ENCODE measurements at places on chromosomes 11 and 22.

GRCh38 chr22:40684728-40685127 lies 5.4 kb downstream of the MCHR1 start:
- no peak for DNase-seq

GRCh38 chr11:106989078-106989455 lies 29.2 kb downstream of the GUCY1A2 start:
- DNase-seq, result no peak

DNA sequence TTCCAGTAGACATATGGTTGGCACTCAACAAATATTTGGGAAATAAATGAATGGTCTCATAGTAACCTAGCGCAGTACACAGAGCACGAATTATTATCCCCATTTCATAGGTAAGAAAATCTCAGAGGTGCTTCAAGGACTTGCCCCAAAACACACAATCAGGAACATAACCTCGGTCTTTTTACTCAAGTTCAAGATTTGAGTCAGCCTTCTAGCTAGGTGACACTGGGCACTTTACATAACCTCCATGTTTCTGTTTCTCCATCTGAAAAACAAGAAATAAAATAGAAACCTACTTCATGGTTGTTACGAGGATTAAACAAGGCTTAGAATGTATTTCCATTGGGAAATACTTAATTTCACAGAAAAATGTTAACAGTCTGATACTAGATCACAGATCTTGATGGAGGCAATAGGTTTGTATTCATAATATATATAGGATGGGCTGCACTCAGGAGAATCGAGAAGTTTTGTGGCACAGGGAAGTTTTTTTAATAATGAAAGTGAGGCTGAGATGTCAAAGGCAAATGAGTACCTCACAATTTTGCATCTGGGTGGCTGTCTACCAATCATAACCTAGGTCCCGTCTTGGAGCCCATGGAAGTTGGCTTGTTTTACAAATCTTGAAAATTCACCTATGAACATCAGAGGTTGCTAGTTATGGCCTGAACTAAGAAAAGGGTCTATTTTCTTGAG lies 147.4 kb upstream of the ZC3H12C start:
- no peak for DNase-seq

- DNase-seq, result no peak
These were observed 161.4 kb downstream of the METTL15 start for GRCh38 chr11:28269586-28269985.

DNA sequence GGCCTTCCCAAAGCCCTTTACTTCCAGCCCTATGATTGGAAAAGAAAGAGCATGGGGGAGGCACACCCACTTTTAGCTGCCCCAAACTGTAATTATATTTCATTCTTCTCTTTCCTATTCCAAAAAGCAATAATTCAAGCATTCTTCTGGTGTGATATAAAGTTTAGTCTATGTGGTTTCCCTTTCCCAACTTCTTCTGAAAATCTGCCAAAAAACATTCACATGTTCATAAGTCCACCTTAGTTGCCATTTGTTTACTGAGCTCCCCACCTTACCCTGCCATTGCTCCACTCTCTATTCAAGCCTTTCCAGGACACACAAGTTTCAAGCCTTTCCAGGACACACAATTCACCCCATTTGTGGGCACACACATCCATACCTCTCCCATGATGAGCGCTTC lies 111.6 kb upstream of the BMAL1 start:
- no peak for DNase-seq

GRCh38 chr11:87020764-87021365 lies 16.9 kb upstream of the TMEM135 start:
- no peak for DNase-seq

DNA sequence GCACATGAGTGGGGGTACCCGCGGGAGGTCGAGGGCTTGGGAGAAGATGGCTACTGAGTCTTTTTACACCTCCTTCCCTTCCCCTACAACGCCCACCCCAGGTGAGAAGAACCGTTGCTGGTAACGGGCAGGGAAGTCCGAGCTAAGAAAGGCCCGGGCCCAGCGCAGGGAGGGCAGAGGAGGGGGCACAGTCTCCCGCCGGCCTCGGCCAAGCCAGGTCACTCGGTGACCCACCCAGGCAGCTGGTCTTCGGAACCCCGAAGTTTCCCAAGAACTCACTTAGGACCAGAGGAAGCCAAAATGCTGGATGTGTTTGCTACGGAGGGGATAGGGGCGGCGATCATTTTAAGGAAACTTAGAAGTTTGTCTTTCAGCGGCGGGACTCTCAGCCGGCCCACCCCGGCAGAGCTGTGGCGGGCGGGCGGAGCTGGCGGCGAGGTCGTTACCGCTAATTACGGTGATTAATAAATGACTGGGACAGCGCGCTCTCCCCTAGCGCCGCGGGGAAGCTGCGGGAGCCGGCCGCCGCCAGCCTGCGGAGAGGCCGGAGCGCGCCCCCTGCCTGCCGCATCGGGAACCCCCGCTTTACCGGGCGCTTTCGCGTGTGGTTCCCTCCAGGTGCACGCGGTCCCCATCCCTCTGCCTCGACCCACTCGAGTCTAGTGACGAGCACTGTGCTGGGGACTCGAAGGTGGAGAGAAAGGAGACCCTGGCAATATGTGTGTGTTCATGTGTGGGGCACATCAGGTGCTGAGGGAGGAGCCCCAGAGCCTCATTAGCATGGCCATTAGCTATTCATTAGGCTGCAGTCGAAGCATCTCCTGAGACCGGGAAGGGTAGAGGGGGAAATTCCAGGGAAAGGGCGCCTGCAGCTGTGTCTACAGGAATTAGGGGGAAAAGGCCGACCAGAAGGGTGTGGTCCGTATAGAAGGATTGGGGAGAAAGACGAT lies 945 bp downstream of the ROBO3 start:
- DNase-seq, result no peak

- no peak for DNase-seq
These were observed 9.1 kb upstream of the ZNF74 start for GRCh38 chr22:20384865-20385264.

DNA sequence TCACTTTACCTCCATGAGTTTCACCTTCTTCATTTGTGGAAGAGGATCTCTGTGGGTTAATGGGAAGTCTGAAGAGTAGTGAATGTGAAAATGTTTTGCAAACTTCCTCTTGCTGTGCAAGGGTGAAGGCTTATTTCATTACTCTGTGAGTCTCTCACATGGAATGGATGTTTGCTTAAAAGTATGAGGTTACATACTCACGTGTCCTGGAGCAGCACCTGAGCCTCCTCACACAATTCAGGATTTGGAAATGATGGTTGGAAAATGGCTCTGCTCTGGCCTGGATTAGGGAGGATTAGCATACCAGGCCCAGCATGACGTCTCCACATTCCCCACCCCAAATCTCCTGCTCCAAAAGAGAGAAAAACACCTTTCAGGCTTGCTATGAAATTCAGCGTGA lies 4.8 kb downstream of the GRAMD1B start:
- DNase-seq, result no peak

- DNase-seq, result no peak
These were observed 14.0 kb downstream of the CLMP start for GRCh38 chr11:123181075-123181474.

DNA sequence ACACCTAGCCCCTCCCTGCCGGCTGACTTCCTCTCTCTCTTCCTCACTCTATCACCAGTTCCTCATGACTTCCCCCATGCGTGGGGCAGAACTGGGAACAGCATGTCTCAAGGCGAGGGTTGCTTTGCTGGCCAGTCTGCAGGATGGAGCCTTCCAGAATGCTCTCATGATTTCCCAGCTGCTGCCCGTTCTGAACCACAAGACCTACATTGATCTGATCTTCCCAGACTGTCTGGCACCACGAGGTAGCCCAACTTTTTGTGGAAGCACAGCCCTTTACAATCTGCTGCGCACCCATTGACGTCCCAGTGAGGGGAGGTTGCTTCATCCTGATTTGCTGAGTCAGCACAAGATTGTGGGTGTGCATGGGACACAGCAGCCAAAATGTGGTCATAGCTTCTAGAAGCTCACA lies 8.6 kb downstream of the TCN2 start:
- no peak for DNase-seq

- no peak for DNase-seq
These were observed 67.3 kb upstream of the ADSL start for GRCh38 chr22:40279017-40279416.

DNA sequence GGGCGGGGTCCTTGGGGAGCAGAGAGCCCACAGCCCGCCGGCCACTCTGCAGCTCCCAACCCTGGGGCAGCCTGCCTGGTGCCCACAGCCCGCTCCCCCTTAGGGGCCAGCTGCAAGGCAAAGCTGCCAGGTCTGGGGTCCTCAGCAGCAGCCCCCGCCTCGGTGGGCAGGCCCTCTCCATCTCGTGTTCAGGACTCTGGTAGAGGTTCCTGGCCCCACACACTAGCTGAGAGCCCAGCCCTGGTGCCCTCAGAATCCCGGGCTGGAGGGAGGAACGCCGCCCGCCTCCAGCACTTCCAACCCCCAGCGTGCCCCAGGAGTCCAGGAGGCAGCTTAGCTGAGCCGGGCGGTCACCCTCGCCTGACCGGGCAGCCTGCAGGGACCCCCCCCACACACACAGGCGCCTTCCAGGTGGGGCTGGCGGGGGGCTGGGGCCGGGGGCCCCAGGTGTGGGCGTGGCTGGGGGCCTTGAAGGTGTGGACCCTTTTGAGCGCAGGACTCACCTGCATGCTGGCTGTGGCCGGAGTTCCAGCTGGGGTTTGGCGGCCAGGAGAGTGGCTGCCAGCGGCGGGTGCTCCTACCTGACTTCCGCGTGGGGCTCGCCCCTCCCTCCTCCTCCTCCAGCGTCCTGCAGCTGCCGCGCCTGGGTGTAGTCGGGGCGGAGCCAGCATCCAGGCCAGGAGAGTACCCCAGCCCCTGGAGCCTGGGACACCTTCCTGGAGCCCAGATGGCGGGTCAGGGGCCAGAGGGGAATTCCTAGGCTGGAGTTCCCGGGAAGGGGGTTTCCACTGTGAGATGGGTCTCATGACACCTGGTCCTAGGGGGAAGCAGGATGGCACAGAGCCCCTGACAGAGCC lies at the start of gene ANO9:
Gene ANO9, minus strand, starts transcription at position 594 of the 857 bp plus-strand sequence. Its CDS starts 85 bp downstream, at position 509.
- no peak for DNase-seq

DNA sequence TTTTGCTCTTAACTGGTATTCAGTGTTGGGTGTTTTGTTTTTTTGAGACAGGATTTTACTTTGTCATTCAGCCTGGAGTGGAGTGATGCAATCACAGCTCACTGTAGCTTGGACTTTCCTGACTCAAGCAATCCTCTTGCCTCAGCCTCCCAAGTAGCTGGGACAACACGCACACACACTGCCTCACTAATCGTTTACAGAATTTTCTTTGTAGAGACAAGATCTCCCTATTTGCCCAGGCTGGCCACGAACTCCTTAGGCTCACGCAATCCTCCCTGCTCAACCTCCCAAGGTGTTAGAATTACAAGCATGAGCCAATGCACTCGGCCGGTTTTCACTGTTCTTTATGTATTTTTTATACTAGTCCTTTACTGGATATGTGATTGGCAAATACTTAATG lies 51.0 kb upstream of the IGLL5 start:
- no peak for DNase-seq

DNA sequence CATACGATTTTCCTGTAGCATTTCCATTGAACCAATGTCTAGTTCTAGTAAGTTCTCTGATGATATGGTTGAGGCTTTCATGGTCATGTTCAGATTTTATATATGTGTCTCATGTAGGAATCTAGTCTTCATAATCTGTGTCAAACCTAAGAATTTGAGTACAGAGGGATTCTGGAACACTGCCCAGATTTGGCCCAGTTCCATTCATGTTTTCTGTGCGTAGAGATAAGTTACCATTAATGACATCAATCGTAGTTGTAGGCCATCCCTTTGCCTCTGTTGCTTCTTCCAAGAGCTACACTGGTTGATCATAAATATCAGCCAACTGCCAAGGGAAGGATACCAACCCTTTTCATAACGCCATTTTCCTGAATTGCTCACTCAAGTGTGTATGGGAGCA lies 23.3 kb downstream of the ST3GAL4 start:
- no peak for DNase-seq

DNA sequence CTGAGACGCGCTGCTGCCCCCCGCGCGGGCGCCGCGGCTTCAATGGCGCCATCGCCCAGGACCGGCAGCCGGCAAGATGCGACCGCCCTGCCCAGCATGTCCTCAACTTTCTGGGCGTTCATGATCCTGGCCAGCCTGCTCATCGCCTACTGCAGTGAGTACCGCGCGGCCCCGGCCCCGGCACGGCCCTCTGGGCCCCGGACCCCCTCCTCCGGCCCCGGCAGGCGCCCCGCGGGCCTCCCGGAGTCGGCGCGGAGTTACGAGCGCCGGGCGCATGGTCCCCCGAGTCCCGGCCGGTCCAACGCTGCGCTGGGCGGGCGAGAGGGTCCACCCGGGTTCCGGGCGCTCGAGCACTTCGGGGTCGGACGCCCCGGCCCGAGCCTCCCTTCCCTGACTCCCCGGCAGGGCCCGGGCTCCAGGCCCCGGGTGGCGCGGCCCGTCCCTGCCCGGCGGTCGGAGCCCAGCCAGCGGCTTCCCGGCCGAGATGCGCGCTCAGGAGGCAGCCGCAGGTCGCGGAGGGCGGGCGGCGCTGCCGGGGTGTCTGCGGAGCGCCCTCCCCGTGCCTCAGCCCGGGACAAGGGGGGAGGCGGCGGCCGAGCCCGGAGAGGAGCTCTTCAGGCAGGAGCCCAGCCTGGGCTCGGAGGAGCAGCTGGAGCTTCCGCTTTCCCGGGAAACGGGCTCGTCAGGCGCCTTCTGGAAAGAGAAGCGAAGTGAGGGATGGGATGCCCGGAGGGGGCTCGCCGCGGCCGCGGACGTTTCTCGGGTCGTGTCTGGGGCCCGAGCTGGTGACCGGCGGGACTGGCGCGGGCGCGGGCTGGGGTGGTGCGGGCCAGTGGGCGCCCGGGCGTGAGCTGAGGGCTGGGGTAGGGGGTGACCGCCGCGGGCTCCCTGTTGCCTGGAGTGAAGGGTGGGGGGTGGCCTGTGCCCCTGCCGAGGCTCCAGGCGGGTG lies 1337.8 kb downstream of the BRD1 start:
- DNase-seq, result no peak

Data from esophagus squamous epithelium (tissue), 5 donors.